ENCODE measurements at places on chromosomes 11 and 22.

DNA sequence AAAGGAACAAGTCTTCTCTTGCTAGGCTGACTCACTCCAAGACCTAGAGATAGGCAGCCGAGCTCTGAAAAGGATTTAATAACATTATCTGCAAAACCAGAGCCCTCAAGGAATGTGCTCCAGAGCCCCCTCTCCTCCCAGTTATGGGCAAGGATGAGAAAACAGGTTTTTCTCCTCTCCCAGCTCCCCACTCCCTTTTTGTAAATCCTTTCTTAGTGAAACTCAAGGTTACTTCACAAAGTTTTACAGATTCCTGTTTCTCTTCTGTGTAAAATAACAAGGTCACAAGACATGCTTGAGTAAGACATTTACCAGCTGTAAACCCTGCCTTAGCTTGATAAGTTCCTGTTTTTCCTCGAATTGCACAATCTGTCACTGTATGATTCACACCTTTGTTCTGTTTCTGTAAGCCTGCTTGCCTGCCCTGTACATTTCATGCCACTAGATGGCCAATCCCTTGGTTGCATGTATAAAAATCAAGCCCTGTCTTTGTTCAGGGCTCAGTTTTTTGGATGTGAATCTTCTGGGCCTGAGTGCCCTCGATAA is 489.4 kb downstream of the KCNA4 start:
- DNase-seq, result peak; percentile 18

GRCh38 chr22:49202226-49202625 is 625.4 kb downstream of the BRD1 start:
- DNase-seq, result no peak

- no peak for DNase-seq
Observed at GRCh38 chr11:92766698-92767097, 202.8 kb upstream of the MTNR1B start.

DNA sequence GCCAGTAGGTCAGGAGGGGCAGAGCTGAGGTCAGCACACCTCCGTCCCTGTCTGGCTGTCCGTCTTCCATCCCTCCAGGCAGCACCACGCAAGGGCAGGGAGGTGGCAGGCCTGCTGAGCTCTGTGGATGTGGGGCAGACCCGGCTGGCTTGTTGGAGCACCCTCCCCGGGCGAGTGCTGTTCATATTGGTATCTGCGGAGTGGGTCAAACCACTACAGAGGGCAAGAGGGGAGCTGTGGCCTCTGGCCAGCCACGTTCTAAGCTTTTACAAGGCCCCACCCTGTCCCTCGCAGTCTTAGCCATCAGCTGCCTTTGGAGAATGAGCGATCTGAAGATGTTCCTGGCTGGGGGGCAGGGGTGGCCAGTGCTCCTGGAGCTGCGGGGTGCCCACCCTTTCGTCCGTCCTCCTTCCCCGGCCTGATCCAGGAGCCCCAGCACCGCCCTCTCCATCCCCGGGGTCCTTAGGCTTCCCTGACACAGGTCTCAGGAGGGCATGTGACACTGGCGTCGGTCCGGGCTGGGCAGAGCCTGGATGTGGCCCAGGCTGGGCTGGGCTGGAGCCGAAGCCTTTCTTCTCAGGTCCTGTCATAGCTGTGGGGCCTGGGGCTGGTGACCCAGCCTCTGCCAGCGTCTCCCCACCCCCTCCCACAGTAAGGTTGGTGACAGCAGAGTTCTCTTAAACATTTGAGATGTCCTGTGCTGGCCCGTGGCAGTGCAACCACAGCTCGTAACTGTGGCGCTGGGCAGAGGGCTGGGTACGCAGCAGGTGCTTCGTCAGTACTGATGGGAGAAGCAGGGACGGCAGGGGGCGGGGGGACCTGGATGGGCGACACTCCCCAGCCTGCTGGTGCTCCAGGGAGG is 31.7 kb upstream of the GRAMD4 start:
- no peak for DNase-seq

DNA sequence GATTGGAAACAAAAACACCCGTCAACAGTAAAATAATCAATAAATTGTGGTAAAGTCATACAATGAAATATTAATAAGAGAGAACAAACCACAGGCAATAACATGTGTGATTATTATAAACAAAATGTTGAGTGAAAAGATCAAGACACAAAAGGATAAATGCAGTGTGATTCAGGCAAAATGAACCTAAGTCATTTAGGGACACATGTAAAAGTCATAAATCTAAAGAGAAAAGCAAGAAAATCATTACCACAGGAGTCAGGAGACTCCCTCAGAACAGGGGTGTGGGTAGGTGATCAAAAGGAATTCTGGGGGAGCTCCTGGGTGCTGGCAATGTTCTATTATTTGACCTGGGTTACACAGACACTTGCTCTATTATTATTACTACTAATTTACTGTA is 47.9 kb upstream of the PPP2R1B start:
- DNase-seq, result no peak

DNA sequence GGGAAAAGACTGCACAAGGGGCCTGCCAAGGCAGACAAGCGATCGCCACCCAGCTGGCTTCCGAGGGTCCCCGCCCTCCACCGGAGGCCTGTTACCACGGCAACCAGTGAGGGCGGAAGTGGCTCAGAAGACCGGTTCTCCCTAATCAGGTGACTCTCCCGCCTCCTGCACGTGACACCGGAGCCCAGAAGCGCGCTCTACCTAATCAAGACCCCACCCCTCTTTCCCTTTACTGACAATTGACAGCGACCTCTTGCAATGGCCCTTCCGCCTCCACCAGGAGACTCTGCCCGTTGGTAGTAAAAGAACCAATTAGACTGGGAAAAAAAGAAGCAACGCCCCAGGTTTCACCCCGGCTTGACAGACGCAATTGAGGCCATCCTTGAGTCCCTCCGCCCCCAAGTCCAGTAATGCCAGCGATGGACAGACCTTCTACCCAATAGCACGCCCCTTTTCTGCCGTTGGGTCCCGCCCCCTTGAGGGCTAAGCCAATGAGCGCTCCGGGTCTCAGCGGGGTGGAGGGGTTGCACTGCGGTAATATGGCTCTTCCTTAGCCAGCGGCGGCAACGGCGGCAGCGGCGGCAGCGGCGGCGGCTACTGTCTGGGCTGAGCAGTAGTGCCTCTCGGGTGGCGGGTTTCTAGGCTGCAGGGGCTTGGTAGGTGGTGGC is at the start of gene UVRAG:
Gene UVRAG (plus strand): TSS at position 534 of the 668 bp plus-strand sequence. CDS start 198 bp downstream, outside the sequence.
- peak; percentile 99 for DNase-seq

- DNase-seq, result no peak
Observed at GRCh38 chr11:69062169-69062855, 13.6 kb downstream of the TPCN2 start.

DNA sequence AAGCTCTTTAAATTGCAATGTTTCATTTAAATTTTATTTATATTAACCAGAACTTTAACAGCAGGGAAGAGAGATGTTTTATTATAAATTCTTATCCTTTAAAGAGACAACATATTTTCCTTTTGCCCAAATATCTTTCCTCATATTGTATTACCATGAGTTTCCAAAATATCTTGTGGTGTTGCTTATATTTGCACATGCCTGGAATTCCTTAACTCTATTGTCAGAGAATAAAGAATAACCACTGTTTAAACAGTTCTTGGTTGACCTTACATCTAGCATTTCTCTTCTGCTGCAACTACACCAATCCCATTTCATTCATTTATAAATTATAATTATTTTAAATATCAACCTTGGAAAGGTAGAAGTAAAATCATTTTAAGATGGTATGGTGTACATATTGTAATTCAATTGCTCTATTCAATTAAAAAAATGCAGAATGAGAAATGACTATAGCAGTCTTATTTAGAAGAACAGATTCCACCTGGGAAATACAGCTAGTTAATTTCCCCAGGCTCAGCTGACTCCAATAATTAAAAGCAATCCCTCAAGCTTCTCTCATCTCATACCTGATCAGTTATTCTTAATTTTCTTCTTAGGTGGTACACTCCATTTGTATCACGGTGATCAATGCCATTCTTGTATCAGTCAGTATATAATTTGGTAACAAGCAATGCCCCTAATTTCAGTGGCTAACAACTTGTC is 923.3 kb downstream of the KCNA4 start:
- DNase-seq, result no peak

GRCh38 chr11:34844463-34845112 is 71.6 kb downstream of the APIP start:
- DNase-seq, result no peak

DNA sequence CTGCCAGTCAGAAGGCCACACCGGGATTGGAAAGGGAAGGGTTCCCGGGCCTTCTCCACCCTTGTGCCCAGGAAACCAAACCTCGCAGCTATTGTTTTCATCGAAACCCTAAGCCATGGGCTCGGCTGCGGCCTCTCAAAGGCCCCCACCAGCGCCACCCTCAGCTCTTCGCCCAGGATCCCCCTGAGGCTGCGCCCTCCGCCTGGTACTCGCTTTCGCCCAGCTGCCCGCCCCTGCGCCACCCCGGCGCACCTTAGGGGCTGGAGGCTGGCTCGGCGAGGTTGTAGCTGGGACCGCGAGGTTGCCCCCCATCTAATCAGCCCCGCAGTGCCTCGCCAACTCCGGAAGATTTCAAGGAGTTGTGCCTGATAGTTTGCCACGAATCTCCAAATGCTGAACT is 49.0 kb downstream of the FZD4 start:
- DNase-seq, result no peak

DNA sequence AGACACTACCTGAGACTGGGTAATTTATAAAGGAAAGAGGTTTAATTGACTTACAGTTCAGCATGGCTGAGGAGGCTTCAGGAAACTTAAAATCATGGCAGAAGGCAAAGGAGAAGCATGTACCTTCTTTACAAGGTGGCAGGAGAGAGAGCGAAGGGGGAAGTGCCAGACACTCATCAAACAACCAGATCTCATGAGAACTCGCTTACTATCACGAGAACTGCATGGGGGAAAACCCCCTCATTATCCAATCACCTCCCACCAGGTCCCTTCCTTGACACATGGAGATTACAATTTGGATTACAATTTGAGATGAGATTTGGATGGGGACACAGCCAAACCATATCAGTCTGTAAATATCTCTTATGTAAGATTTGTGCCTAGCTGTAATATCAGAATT is 50.9 kb upstream of the ATXN10 start:
- DNase-seq, result no peak

DNA sequence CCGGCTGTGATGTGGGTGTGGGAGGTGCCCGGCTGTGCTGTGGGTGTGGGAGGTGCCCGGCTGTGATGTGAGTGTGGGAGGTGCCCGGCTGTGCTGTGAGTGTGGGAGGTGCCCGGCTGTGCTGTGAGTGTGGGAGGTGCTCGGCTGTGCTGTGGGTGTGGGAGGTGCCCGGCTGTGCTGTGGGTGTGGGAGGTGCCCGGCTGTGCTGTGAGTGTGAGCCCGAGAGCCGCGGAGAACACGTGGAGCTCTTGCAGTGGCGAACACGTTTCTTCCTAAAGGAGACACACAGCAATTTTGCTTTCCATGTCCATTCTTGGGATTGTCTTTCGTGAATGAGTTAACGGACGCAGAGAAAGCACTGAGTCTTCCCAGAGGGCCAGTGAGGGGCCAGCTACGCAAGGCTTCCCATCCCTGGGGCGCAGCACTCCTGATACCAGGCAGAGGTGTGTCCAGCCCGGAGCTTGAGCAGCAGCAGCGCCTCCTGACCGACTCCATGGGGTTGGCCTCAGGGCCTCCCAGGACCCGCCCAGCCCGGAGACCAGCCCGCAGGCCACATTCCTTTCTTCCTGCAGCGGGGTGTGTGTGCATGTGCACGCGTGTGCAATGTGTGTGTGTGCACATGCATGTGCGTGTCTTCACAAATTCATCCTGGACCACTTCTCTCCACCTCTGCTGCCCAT is 245.0 kb upstream of the B3GAT1 start:
- DNase-seq, result no peak

GRCh38 chr11:100629671-100630070 is 57.4 kb upstream of the ARHGAP42 start:
- DNase-seq, result no peak

DNA sequence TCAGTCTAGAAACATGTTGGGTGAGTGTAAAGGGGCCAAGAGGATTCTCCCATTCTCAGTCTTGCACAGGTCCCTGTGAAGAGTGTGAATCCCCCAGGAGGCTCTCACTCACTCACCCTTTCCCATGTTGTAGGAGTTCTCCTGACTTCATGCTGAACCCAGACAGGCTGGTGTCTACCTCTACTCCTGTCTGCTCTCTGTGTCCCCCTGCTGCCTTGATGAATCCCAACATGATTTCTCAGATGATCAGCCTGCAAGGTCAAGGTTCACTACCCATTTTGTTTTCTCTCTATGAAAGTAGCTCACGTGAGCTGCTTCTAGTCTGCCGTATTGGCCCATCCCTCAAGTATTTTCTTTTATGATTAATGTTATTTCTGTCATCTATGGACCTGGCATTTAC is 500.6 kb downstream of the ETS1 start:
- no peak for DNase-seq

- no peak for DNase-seq
Observed at GRCh38 chr11:102114032-102114431, 3.8 kb downstream of the YAP1 start.

DNA sequence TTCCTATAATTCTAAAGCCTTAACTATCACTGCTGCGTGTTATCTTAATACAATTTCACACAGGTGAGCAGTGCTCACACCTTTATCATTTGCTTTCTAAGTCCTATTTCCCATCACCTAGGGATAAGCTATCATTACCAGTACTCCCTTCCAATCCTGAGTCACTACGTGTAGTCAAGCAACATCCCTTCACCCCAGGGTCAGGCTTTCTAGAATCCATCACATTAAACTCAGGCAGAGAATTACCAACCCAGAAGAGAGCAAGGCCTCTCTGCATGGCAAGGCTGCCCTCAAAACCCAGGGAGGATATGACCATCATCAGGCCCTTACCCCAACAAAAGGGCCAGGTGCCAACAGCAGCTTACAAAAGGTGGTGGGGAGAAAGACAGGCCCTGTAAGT is 9.8 kb downstream of the PACSIN2 start:
- no peak for DNase-seq

- peak; percentile 51 for DNase-seq
Observed at GRCh38 chr11:117300283-117300663, 9.1 kb downstream of the BACE1-AS start.

DNA sequence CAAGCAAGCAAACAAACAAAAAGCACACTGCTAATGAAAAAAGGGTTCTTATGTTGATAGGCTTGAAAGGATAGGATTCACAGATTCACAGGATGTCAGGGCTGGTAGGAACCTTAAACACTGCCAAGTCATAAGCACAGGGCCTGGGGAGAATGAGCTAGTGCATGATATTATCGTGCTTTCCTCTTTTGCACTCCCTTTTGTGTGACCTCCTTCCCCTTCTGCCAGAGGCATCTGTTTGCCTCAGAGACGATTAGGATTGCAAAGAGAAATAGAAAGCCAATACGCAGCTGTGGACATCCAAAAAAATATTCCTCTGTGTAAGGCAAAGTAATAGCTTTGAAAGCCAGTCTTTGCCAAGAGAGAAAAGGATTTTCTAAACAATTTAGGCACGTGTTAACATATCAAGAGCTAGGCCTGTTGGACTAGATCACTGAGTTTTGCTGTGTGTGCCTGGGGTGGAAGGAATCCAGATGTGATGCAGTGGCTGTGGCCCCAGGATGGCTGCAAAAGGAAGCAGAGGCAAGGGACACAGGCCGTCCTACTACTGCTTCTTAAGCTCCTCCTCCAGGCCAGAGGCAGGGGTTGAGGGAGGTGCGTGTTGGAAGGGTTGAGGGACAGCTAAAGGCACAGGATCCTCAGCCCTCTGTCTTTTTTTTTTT is 30.6 kb downstream of the MCHR1 start:
- DNase-seq, result peak; percentile 78

- DNase-seq, result no peak
Observed at GRCh38 chr22:43007519-43008102, 7.3 kb downstream of the PACSIN2 start.

Data from muscle of back (tissue), 13 donors.